ENCODE measurements at places on chromosomes 4 and X.

DNA sequence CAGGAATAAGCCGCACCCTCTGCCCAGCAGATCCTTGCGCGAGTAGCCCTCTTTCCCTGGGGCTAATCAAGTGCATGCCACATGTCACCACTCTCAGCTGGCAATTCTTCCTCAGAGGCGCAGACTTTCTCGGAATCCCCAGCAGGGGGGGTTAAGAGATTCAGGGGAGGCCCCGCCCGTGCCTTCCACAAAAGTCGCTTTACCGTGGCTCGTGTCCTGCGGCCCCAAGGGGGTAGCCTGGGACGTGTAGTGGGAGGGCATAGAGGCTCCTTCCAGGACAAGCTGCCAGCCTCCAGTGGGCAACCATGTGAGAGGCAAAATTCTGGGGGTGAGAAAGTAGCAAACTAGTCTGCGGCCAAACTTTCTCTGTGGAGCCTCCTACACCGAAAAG lies 652 bp downstream of the SRPX start:
- DNase-seq = peak; percentile 46

DNA sequence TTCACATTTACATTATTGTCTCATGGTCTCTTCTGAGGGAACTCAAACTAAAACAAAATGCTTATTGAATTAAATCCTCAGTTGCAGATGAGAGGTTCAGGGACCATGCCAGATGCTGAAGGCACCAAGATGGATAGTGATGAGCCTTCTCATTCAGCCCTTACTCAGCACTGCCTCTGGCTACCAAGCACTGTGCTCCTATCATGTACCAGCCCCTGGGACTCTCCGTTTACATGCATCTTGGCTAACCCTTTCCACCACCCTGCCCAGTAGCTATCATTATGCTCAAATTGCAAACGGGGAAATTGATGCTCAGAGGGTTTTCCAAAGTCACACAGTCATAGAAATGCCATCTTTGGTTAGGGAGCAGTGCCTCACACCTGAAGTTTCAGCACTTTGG lies 22.6 kb upstream of the TMEM184C start:
- no peak for DNase-seq

DNA sequence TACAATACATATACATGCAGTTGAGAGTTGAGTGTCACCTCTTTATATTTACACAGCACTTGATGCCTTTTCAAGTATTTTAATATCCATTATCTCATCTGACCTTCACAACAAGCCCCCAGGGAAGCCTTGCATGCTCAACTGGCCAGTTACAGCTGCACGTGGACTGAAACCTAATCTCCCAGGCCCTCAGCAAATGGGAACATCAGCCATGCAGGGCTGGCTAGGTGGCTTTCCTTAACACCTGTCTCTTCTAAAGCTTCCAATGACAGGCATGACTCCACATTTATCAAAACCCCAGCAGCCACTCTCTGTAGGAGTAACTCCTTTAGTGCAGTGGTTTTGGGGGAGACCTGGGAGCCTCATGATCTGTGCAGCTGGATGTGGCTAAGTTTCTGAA lies 56.4 kb downstream of the PHKA2 start:
- DNase-seq = no peak

DNA sequence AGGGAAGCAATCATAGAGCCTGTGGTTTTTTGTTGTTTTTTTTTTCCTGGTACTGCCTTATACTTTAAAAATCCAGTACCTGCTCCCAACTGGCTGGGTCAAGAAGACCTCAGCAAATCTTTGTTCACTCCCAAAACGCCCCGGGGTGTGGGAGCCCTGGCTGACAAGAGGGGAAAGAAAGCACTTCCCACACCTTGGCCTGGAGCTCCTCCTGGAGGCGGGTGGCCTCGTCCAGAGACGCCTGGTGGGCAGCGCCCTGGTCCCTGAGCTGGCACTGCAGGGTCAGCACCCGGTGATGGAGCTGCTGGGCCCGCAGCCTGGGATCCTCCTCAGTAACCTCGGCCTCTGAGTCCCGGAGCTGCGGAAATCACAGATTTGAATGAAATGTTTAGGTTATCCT lies 38.2 kb downstream of the C4orf50 start:
- DNase-seq = peak; percentile 5
